ENCODE measurements at places on chromosomes 1 and 21.

GRCh38 chr1:154104433-154105082, 50.3 kb downstream of the NUP210L start:
- H3K4me1 ChIP-seq = no peaks in the 10 kb centered on the region
- H3K27ac ChIP-seq = no peak overlapping the region
- H3K36me3 ChIP-seq = no peaks in the 10 kb centered on the region
- no peaks in the 10 kb centered on the region for H3K27me3 ChIP-seq
- no peak for DNase-seq

DNA sequence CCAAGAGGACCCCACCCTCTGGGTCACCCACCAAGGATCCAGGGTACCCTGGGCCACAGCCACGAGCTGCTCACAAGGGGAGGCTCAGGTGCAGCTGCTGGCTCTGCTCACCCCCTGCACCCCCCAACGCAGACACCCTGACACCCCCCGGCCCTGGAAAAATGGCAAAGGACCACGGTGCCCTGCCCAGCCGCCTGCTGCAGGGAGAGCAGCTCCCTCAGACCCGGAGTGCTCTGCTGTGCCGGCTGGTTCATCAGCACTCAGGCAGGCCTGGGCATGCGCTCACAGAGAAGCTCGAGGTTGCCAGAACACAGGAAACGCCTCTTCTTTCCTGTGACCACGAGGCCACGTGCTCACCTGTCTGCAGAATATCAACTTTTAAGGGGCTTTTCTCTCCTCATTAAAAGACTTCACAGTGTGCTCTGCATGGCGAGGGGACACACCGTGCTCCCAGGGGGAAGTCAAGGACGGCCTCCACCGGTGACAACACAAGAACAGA, 4.3 kb upstream of the C1QTNF12 start:
- peaks cover 20% of the 10 kb centered on the region for H3K27me3 ChIP-seq
- no peak overlapping the region for H3K27ac ChIP-seq
- peaks cover 8% of the 10 kb centered on the region for H3K4me1 ChIP-seq
- H3K36me3 ChIP-seq = peaks cover 10% of the 10 kb centered on the region
- H3K4me3 ChIP-seq = no peak overlapping the region

DNA sequence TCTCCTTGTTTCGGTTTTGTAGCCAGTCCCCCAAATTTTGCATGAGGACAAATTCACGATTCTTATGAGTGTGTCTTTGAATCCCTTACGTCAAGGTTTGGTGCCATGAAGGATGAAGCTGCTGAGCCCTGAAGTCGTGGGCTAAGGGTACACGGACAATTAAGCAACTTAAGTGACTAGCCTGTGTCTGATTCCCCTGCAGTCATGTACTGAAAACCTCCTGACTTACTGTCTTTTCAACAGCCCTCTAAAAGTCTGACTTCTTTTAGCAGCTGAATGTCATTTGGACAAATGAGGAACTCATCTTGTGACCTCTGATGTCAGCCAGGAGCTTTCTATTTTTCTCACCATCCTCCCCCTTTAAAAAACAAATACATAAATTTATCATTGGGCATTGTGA, 27.1 kb upstream of the C1orf105 start:
- no peak overlapping the region for H3K27ac ChIP-seq
- H3K27me3 ChIP-seq = no peaks in the 10 kb centered on the region
- no peak overlapping the region for H3K4me3 ChIP-seq
- no peaks in the 10 kb centered on the region for H3K4me1 ChIP-seq
- DNase-seq = no peak

- H3K36me3 ChIP-seq = no peaks in the 10 kb centered on the region
- H3K4me1 ChIP-seq = no peaks in the 10 kb centered on the region
- H3K4me3 ChIP-seq = no peak overlapping the region
- DNase-seq = no peak
Observed at GRCh38 chr1:188988589-188988988, 1489.1 kb downstream of the BRINP3 start.

- H3K4me3 ChIP-seq = no peak overlapping the region
- H3K4me1 ChIP-seq = peaks cover 3% of the 10 kb centered on the region
- H3K36me3 ChIP-seq = no peaks in the 10 kb centered on the region
- DNase-seq = peak; percentile 50
Observed at GRCh38 chr1:91731815-91732214, 154.1 kb downstream of the TGFBR3 start.

DNA sequence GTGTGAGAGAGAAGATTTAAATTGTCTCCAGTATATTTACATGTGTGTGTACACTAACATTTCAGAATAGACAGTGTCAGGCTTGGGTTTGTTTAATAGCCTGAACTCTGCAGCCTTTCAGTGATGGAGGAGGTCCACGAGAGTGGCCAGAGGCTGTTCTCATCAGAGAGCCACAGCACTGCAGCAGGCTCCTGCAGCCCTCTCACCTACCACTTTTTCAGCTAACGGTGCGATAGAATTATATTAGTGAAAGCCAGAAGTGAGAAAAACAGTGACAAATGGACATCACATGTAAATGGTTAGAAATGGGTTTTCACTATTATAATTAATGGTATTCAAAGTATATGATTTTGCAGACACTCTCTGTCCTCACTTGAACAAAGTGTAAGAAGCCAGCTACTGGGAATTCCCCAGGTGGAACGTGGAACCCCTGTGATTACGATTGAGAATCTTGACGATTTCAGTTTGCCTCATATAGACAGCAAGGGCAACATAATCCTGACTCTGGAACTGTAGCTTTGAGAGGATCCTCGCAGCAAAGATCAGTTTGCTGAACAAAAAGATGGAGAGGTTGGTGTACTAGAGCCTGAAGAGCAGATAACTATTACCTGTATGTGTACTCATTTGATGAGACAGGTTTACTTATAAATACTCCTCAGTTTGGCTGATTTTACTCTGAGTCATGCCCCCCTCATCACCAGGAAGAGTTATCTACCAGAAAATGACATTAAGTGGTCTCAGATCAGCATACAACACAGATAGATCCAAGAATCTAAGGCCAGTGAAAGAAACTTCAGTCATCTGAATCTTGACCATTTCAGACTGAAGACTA, 31.4 kb downstream of the IFI16 start:
- H3K4me3 ChIP-seq = no peak overlapping the region
- no peaks in the 10 kb centered on the region for H3K4me1 ChIP-seq
- no peak for DNase-seq
- H3K36me3 ChIP-seq = no peaks in the 10 kb centered on the region

- no peak overlapping the region for H3K4me3 ChIP-seq
- H3K4me1 ChIP-seq = peaks cover 19% of the 10 kb centered on the region
- peak overlapping the region; percentile 81 for H3K27ac ChIP-seq
- H3K36me3 ChIP-seq = no peaks in the 10 kb centered on the region
- H3K27me3 ChIP-seq = no peaks in the 10 kb centered on the region
- DNase-seq = peak; percentile 87
Observed at GRCh38 chr1:21896652-21897532, 40.2 kb downstream of the HSPG2 start.

DNA sequence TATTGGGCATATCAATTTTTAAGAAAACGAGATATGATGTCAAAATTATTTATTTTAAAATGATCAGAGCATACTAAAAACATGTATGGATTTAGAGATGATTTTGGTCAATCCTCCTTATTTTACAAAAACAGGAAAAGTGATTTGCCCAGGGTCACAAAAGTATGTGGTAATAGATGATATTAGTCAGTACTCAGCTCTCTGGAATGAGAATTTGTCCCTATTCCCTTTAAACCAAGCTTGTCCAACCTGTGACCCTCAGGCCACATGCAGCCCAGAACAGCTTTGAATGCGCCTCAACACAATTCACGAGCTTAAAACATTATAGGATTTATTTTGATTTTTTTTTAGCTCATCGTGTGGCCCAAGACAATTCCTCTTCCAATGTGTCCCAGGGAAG, 104.7 kb downstream of the AKT3 start:
- H3K4me1 ChIP-seq = no peaks in the 10 kb centered on the region
- no peaks in the 10 kb centered on the region for H3K27me3 ChIP-seq
- H3K27ac ChIP-seq = no peak overlapping the region
- no peak overlapping the region for H3K4me3 ChIP-seq

GRCh38 chr1:228376651-228377631, 29.7 kb downstream of the TRIM11 start:
- no peak for DNase-seq
- H3K27me3 ChIP-seq = no peaks in the 10 kb centered on the region
- no peak overlapping the region for H3K27ac ChIP-seq
- H3K4me1 ChIP-seq = no peaks in the 10 kb centered on the region

- peak; percentile 80 for DNase-seq
- no peak overlapping the region for H3K4me3 ChIP-seq
- no peaks in the 10 kb centered on the region for H3K36me3 ChIP-seq
- no peaks in the 10 kb centered on the region for H3K4me1 ChIP-seq
- H3K27ac ChIP-seq = no peak overlapping the region
Observed at GRCh38 chr1:205658943-205659581, 21.2 kb downstream of the SLC45A3 start.

GRCh38 chr1:65084066-65084465, 63.9 kb upstream of the AK4 start:
- no peaks in the 10 kb centered on the region for H3K36me3 ChIP-seq
- H3K27me3 ChIP-seq = no peaks in the 10 kb centered on the region
- DNase-seq = no peak
- no peak overlapping the region for H3K4me3 ChIP-seq

- no peak overlapping the region for H3K27ac ChIP-seq
- H3K4me3 ChIP-seq = no peak overlapping the region
- no peaks in the 10 kb centered on the region for H3K27me3 ChIP-seq
Observed at GRCh38 chr1:205066141-205066818, 18.0 kb downstream of the TMEM81 start.

- no peaks in the 10 kb centered on the region for H3K36me3 ChIP-seq
- H3K4me3 ChIP-seq = peak overlapping the region; percentile 50
- H3K27me3 ChIP-seq = no peaks in the 10 kb centered on the region
- H3K27ac ChIP-seq = peak overlapping the region; percentile 97
- peak; percentile 25 for DNase-seq
Observed at GRCh38 chr1:150567341-150567716, 12.1 kb downstream of the MCL1 start.

DNA sequence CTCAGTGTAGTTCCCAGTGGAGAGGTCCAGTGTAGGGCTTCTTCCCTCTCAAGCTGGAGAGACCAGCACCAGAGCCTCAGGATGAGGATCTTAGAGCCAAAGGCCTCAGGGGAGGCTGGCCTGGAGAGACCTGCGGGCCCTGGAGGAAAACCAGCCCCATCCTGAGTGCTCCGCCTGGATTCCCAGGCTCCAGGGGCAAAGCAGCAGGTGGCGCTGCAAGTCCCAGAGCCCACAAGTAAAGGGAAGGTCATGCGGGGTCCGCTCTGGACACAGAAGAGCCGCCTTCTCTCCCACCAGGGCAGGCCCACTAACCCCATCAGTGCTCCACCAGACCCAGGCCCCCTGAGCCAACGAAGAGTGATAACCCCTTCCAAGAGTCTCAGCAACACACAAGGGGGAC, 22.7 kb downstream of the PGBD5 start:
- peaks cover 3% of the 10 kb centered on the region for H3K27me3 ChIP-seq
- no peaks in the 10 kb centered on the region for H3K36me3 ChIP-seq
- no peak overlapping the region for H3K27ac ChIP-seq

DNA sequence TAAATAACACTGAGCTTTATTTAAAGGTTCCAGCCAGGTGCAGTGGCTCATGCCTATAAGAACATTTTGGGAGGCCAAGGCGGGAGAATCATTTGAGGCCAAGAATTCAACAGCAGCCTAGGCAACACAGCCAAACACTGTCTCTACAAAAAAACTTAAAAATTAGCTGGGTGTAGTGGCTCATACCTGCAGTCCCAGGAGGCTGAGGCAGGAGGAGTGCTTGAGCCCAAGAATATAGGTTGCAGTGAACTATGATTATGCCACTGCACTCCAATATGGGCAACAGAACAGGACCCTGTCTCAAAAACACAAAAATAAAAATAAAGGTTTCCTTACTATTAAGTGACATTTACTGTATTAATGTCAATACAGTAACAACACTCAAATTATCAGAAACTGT, 2.1 kb downstream of the TAF12 start:
- no peak for DNase-seq
- H3K27me3 ChIP-seq = no peaks in the 10 kb centered on the region
- no peaks in the 10 kb centered on the region for H3K4me1 ChIP-seq
- no peaks in the 10 kb centered on the region for H3K36me3 ChIP-seq
- no peak overlapping the region for H3K4me3 ChIP-seq
- no peak overlapping the region for H3K27ac ChIP-seq
